Lung (tissue), 17 donors: ENCODE measurements at places on chromosomes 4 and X. TPM values are rescaled to one million over a fixed set of nuclear protein-coding genes. Genes with fewer than 3 reads are reported as not detected.

The FRG1 gene
- 59.7 TPM for polyA plus RNA-seq

- H3K27ac ChIP-seq: no peak overlapping the region
- H3K4me3 ChIP-seq: no peak overlapping the region
- peaks cover 2% of the 10 kb centered on the region for H3K27me3 ChIP-seq
- peaks cover 16% of the 10 kb centered on the region for H3K36me3 ChIP-seq
- peaks cover 1% of the 10 kb centered on the region for H3K4me1 ChIP-seq
- no peak for DNase-seq
Observed at GRCh38 chr4:41620594-41621256, 82.8 kb downstream of the LIMCH1 start.

DNA sequence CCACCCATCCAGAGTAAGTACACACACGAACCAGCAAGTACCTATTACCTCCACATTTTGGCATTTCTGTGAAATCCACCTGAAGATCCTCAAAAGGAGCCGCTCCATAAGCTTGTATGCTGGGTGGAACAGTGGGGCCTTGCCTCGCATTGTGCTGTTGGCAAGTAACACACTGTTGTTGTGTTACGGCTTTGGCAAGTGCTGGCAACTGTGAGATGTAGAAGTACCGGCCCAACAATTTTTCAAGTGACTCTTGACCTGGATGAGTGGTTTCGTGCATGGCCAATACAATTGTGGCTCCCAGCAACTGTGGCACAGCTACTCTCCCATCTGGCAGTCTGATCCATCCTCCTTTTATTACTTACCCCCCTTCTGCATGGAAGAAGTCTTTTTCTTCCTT lies 128.7 kb downstream of the CCNB3 start:
- no peak overlapping the region for H3K27ac ChIP-seq
- no peak for DNase-seq
- no peaks in the 10 kb centered on the region for H3K27me3 ChIP-seq
- H3K4me1 ChIP-seq: no peaks in the 10 kb centered on the region
- no peak overlapping the region for H3K4me3 ChIP-seq

- H3K36me3 ChIP-seq: no peaks in the 10 kb centered on the region
- no peaks in the 10 kb centered on the region for H3K27me3 ChIP-seq
- H3K4me1 ChIP-seq: no peaks in the 10 kb centered on the region
- no peak overlapping the region for H3K4me3 ChIP-seq
Observed at GRCh38 chrX:153821066-153821465, 9.3 kb downstream of the PDZD4 start.

DNA sequence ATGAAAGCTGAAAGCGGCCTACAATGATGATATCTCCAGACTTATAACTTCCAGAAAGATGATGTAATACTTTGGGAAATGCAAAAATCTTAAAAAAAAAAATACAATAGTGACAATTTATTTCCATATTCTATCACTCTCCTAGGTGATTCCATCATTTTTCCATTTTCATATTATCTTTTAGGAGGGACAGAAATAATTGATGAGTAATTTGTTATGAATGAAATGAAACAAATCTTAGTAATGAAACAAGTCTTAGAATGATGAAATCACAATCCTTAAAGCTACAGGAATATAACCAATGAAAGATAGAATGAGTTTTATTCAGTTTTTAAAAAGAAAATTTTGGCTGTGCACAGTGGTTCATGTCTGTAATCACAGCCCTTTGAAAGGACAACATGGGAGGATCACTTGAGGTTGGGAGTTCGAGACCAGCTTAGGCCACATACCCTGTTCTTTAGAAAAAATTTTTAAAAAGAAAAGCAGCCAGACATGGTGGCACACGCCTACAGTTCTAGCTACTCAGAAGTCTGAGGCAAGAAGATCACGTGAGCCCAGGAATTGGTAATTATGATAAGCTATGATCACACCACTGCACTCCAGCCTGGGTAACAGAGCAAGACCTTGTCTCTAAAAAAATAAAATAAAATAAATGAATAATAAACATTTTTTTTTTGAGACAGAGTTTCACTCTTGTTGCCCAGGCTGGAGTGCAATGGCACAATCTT lies 21.7 kb downstream of the CLOCK start:
- H3K36me3 ChIP-seq: no peaks in the 10 kb centered on the region
- no peaks in the 10 kb centered on the region for H3K27me3 ChIP-seq
- H3K4me1 ChIP-seq: no peaks in the 10 kb centered on the region
- H3K4me3 ChIP-seq: no peak overlapping the region

DNA sequence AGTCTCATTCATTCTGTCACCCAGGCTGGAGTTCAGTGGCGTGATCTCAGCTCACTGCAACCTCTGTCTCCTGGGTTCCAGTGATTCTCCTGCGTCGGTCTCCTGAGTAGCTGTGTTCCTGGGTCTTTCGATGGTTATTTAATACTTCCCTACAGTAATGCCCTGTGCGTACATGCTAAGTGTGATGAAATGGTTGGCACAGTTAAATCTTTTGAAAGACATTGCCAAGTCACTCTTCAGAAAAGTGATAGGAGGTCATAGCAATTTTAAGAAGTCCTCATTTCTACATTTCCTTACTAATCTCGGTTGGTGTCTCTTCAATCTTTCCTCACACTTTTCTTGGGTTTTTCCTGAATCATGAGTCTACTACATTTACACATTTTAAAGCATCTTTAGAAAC lies 14.4 kb downstream of the HTT-AS start:
- no peak overlapping the region for H3K4me3 ChIP-seq
- DNase-seq: no peak
- no peaks in the 10 kb centered on the region for H3K36me3 ChIP-seq

- no peak overlapping the region for H3K4me3 ChIP-seq
- no peaks in the 10 kb centered on the region for H3K36me3 ChIP-seq
- no peaks in the 10 kb centered on the region for H3K4me1 ChIP-seq
- H3K27ac ChIP-seq: no peak overlapping the region
Observed at GRCh38 chr4:166846939-166847338, 387.4 kb downstream of the SPOCK3 start.

DNA sequence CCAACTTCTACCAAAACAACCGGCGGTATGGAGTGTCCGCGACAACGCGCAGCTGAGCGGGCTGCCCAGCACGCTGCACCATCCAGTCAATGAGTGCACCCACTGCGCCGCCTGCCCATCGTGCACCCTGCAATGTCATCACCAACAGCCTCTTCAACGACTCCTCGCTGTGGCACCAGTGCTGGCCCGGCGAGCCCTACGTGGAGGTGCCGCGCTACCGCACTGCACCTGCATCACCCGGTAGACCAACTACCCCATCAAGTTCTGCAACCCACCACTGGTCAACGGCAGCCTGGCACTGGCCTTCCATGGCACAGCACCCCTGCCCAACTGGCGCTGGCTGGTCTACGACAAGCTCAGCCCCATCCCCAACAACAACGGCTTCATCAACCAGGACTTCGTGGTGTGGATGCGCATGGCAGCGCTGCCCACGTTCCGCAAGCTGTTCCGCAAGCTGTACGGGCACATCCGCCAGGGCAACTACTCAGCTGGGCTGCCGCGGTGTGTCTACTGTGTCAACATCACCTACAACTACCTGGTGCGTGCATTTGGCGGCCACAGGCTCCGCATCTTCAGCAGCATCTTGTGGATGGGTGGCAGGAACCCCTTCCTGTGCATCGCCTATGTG lies 42.8 kb downstream of the IL13RA1 start:
- H3K27me3 ChIP-seq: no peaks in the 10 kb centered on the region
- no peak overlapping the region for H3K4me3 ChIP-seq
- no peak for DNase-seq
- no peaks in the 10 kb centered on the region for H3K4me1 ChIP-seq
- H3K36me3 ChIP-seq: no peaks in the 10 kb centered on the region

The RNF212 gene
- 3.5 TPM for polyA plus RNA-seq

- no peaks in the 10 kb centered on the region for H3K36me3 ChIP-seq
- no peak overlapping the region for H3K27ac ChIP-seq
- no peaks in the 10 kb centered on the region for H3K4me1 ChIP-seq
Observed at GRCh38 chrX:46978341-46979291, 66.4 kb downstream of the JADE3 start.

DNA sequence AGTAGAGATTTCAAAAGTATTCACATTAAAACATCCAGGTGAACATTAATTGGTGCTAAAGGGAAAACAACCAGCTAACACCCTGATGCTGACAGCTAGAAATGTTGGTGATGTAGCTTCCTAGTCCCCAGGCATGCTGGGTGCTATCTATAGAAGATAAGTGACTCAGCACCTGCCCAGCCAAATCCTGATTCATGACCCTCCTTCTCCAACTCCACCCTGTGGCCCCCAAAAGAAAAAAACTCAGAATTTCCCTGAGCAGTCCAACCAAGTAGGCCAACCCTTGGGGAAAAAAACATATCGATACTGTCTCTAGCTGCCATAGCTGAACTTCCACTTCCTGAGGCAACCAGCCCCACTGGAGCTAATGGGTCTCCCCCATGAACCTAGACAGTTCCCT lies 197.6 kb upstream of the KLF3 start:
- no peak overlapping the region for H3K4me3 ChIP-seq
- H3K36me3 ChIP-seq: no peaks in the 10 kb centered on the region
- peaks cover 3% of the 10 kb centered on the region for H3K4me1 ChIP-seq
- no peak for DNase-seq
- no peaks in the 10 kb centered on the region for H3K27me3 ChIP-seq

- DNase-seq: no peak
- no peaks in the 10 kb centered on the region for H3K27me3 ChIP-seq
- no peak overlapping the region for H3K27ac ChIP-seq
- no peaks in the 10 kb centered on the region for H3K4me1 ChIP-seq
- H3K36me3 ChIP-seq: no peaks in the 10 kb centered on the region
Observed at GRCh38 chr4:101199507-101200285, 147.6 kb downstream of the PPP3CA start.

- no peak overlapping the region for H3K27ac ChIP-seq
- H3K27me3 ChIP-seq: no peaks in the 10 kb centered on the region
- DNase-seq: peak; percentile 45
Observed at GRCh38 chr4:109207061-109207460, 95.4 kb downstream of the COL25A1 start.

DNA sequence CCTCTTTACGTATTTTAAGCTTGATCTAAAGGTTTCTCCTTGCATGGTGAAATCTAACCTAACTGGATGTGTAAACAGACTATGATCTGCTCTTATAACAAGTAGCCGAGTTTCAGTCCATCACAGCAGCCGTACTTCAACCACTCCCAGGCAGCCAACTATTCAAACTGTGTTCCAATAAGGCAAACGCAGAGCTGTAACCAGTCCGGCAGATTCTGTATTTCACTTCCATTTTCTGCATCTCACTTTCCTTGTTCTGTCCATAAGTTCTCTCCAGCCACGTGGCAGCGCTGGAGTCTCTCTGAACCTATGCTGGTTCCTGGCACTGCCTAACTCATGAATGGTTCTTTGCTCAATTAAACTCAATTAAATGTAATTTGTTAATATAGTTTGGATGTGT lies 132.6 kb downstream of the FHDC1 start:
- H3K4me3 ChIP-seq: no peak overlapping the region
- H3K27me3 ChIP-seq: no peaks in the 10 kb centered on the region
- no peak overlapping the region for H3K27ac ChIP-seq
- H3K36me3 ChIP-seq: no peaks in the 10 kb centered on the region
- no peak for DNase-seq

- no peaks in the 10 kb centered on the region for H3K36me3 ChIP-seq
- no peaks in the 10 kb centered on the region for H3K4me1 ChIP-seq
- no peaks in the 10 kb centered on the region for H3K27me3 ChIP-seq
- no peak overlapping the region for H3K4me3 ChIP-seq
- DNase-seq: no peak
Observed at GRCh38 chr4:142598132-142598531, 248.0 kb downstream of the INPP4B start.

DNA sequence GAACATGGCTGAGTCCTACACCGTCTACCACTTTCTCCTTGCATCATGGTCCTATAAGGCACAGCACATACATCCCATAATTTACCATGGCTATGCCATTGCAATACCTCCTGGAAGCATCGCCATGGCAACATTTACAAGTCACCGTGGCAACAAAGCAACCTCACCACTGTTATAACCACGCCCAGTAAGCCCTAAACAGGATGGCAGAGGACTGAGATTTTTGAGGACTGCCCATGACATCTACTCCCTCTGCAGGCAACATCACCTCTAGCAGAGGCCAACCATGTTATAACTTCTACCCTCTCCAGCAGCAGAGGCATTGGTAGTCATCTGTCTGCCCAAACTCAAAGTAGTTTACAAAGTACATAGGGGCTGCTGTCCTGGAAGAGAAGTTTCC lies 29.7 kb downstream of the BCOR start:
- H3K36me3 ChIP-seq: peaks cover 10% of the 10 kb centered on the region
- H3K4me3 ChIP-seq: no peak overlapping the region
- H3K4me1 ChIP-seq: peaks cover 6% of the 10 kb centered on the region
